ENCODE measurements at places on chromosomes 13 and 19. TPM values are rescaled to one million over a fixed set of nuclear protein-coding genes. Genes with fewer than 3 reads are reported as not detected.
A peak's percentile ranks its signal among the peaks of the same experiment; 100 is the strongest.

DNA sequence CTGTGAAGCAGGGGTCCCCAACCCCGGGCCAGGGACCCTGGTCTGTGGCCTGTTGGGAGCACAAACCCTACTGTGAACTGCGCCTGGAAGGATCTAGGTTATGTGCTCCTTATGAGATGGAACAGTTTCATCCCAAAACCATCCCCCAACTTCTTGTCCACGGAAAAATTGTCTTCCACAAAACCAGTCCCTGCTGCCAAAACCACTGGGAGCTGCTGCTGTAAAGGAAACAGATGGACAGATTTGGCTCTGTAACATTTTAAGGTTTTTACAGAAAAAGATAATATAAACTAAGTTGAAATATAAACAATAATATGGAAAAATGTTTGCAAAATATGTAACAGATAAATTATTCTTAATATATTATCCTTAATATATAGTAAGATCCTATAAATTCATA is 73.7 kb downstream of the COG6 start:
- DNase-seq: no peak

DNA sequence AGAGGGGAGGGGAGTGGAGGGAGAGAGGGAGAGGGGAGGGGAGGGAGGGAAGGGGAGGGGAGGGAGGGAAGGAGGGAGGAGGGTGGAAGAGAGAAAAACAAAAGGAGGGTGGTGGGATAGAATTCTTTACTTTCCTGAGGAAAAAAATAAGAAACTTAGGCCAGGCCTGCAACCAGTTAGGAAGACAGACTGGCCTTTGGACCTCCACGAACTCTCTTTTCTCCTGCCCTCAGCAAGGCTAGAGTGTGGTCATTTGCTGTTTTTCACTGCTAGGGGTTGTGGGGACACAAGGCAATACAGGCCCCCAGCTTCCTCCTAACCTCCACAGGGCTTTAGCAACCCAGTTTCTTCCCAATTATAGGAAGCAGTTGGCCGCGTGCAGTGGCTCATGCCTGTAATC is 4.2 kb downstream of the CCDC8 start:
- no peak for DNase-seq

DNA sequence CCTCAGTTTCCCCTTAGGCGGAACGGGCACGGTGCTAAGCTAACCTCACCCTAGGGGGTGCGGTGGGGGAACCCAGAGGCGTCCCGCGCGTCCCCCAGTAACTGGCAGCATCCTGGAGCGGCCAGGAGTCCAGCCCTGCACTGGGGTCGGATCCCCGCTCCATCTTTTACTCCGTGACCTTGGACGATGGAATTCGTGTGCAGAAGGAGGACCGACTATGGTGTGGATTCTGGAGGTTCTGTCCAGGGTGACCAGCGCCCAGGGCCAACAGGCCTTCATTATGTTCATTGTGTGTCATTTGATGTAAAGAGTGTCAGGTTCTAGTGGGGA is 630 bp downstream of the SPPL2B start:
- no peak for DNase-seq

DNA sequence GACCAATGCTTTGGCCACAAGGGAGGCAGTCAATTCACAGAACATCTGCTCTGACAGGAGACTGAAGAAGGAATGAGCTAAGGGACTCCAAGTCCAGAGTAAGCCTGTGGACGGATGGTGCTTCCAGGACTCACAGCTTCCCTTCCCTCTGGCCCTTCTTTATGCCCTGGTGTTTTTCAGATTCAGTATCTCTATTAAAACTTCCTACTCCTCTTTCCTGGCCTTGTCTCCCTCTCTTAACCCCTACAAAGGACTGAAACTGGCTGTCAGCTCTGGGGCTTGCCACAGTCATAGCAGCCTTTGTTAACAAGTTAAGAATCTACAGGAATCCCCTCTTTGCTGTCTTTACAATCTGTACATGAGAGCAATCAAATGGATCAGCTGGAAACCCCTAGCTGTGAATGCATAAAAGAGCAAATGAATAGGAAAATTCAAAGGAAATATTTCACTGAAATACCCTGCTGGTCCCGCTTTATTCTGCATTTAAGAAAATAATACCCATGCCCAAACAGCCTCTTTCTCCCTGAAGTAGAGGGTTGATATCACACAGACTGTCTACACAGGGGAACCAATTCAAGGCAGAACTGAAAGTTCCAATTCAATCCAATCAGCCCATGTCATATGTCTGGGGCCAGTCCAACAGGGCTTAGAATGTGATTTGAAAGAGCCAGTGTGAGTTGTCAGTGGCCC is 192.3 kb downstream of the MZT1 start:
- DNase-seq: no peak

GRCh38 chr19:33686262-33686661 is 64.5 kb downstream of the CHST8 start:
- no peak for DNase-seq

- DNase-seq: no peak
Observed at GRCh38 chr13:100506154-100506553, 82.4 kb downstream of the GGACT start.

GRCh38 chr19:13022111-13022858 is 27.0 kb downstream of the NFIX start:
- DNase-seq: no peak

- DNase-seq: no peak
Observed at GRCh38 chr19:24059563-24060295, 27.3 kb upstream of the ZNF254 start.

DNA sequence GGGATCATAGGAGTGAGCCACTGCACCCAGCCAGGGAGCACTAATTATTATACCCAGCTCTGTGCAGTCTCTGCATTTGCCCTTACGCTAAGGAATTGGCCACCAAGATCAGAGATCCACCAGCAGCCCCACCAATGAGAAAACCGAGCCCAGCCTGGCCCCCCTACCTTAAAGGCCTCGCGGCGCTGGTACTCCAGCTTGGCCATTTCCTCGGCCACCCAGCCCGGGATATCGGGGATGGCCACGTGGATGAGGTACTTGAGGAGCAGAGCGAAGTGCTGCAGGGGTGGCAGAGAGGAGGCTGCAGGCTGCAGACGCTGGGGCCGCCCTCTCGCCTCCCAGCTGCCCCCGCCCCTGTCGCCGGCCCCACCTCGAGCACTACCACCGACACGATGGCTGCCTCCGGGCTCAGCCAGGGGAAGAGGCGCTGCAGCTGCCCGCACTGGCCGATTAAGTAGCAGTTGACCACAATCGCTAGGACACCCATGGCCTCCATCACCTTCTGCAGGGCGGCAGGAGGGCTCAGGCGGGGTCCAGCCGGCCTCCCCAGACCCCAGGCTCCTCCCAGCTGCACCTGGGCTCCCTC is 7.5 kb downstream of the ANO8 start:
- no peak for DNase-seq

GRCh38 chr19:17469092-17469480 is 1.2 kb upstream of the SLC27A1 start:
- DNase-seq: no peak

GRCh38 chr19:56105090-56105701 is 15.9 kb downstream of the ZNF787 start:
- peak; percentile 87 for DNase-seq

GRCh38 chr13:109968876-109969577 is 182.6 kb upstream of the IRS2 start:
- DNase-seq: no peak

- no peak for DNase-seq
Observed at GRCh38 chr13:29522044-29522685, 73.3 kb downstream of the SLC7A1 start.

- DNase-seq: no peak
Observed at GRCh38 chr13:111999352-111999751, 67.6 kb upstream of the SOX1 start.

GRCh38 chr19:46802152-46802551 is 13.8 kb upstream of the SLC1A5 start:
- DNase-seq: no peak

DNA sequence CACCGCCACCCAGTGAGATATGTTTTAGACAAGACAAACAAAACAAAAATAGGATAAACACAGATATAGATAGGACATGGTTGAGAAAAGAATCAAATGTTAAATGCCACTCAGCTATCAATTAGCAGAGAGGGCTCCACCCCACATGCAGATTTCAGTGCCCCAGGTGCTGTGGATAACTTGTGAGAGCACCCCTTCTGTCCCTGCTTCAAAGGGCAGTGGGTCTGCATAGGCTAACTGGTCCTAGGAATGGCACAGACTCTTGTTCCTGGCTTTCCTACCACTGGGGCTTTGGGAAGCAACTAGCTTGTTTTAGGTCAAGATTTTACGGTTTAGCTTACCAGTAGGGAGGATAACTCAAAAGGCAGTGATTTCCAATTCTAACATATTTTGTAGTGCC is 460.3 kb downstream of the TSHZ3 start:
- no peak for DNase-seq

DNA sequence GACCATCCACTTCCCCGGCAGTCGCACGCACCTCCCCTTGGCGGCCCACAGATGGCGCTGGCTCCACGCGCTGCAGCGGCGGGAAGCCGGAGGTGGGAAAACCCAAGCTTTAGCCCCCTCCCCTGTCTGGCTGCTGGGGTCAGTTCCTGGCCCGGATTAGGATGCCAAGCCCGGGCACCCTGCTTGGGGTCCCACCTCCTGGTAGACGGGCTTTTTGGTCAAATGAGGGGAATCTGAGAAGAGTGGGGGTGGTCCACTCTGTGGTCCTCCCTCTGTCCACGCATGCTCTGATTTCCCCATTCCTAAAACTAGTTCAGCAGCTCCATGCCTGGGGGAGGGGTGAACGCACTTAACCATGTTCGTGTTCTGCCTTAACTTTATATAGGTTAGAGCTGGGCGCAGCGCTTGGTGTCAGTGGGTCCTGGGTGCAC is 8.1 kb upstream of the ADGRE2 start:
- DNase-seq: peak; percentile 78

DNA sequence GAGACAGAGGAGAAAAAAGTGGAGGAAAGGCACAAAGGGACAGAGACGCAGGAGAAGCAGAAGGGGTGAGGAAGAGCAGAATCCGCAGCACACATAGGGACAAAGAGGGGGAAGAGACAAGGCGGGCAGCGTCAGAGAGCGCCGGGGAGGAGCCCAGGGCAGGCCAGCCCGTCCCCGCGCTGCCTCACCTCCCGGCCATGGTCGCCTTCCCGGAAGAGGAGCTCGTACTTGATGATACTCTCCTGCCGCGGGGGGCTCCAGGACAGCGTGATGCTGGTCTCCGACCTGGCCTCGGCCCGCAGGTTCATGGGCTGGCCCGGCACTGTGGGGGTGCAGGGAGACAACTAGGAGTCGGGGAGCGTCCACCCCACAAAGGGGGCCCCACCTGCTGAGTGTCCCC is 100.6 kb downstream of the PTPRS start:
- no peak for DNase-seq

- no peak for DNase-seq
Observed at GRCh38 chr13:26435646-26436045, 121.8 kb upstream of the WASF3 start.

GRCh38 chr19:2949939-2950285 is 5.1 kb upstream of the ZNF77 start:
- DNase-seq: no peak

- DNase-seq: no peak
Observed at GRCh38 chr13:41995946-41996345, 35.0 kb upstream of the VWA8 start.

- no peak for DNase-seq
Observed at GRCh38 chr19:13097033-13097462, 5.6 kb downstream of the LYL1 start.

- no peak for DNase-seq
Observed at GRCh38 chr19:12052091-12052496, 667 bp downstream of the ZNF878 start.

DNA sequence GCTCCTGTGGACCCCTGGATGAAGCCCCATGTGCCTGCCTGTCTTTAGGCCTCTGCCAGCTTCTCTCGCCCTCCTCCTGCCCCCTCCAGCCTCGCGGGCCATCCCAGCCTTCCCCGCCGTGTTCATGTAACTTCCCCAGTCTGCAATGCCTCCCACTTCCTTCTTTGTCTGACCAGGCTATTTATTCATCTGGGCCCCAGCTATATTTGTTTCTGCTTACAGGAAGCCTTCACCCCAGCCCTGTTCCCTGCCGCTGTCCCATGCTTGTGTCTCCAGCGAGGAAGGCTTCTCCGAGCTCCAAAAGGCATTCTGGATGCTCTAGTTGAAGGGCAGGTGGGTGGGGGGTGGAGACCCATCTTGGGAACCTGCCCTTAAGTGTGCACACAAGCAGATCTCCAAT is 7.9 kb upstream of the C3 start:
- no peak for DNase-seq

- no peak for DNase-seq
Observed at GRCh38 chr13:30581582-30581981, 36.1 kb upstream of the USPL1 start.

GRCh38 chr19:54481326-54481930 is 8.3 kb upstream of the CDC42EP5 start:
- DNase-seq: peak; percentile 76

DNA sequence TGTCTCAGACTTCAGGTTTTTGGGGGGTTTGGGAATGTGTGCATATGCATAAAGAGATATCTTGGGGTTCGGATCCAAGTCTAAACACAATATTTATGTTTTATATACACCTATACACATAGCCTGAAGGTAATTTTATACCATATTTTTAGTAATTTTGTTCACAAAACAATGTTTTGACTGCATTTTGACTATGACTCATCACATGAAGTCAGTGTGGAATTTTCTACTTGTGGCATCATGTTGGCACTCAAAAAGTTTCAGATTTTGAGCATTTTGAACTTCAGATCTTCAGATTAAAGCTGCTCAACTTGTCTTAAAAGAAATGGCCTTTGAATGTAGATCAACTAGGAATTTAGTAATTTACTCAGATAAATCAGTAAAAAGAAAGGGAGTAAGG is 712.9 kb upstream of the GPC6 start:
- DNase-seq: no peak

DNA sequence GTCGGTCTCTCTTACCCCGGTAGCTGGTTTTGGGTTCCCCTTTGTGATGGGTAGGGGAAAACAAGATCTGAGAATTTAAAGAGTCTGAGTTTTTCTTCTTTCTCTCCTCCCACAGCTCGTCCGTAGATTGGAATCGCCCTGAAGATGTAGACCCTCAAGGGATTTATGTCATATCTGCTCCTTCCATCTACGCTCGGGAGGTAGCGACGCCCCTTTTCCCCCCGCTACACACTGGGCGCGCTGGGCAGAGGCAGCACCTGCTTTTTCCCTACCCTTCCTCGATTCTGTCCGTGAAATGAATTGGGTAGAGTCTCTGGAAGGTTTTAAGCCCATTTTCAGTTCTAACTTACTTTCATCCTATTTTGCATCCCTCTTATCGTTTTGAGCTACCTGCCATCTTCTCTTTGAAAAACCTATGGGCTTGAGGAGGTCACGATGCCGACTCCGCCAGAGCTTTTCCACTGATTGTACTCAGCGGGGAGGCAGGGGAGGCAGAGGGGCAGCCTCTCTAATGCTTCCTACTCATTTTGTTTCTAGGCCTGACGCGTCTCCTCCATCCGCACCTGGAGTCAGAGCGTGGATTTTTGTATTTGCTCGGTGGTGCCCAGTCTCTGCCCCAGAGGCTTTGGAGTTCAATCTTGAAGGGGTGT is 7.1 kb upstream of the SELENOV start:
- DNase-seq: no peak

The ZNF585A gene
- total RNA-seq: 18.5 TPM

The GRK1 gene
- 0.11 TPM for total RNA-seq

The ZNF573 gene
- 12.7 TPM for total RNA-seq

The FFAR3 gene
- total RNA-seq: not detected

The CYP2F1 gene
- 1.3 TPM for total RNA-seq

The LMTK3 gene
- 15.9 TPM for total RNA-seq

The CGB8 gene
- 0.31 TPM for total RNA-seq

The LILRA6 gene
- not detected for total RNA-seq

The NR2C2AP gene
- 23.4 TPM for total RNA-seq

The APC2 gene
- 1.4 TPM for total RNA-seq

The MYDGF gene
- 58.2 TPM for total RNA-seq

The SYNE4 gene
- total RNA-seq: 17.6 TPM

The NDUFB7 gene
- 254 TPM for total RNA-seq

The ADGRE3 gene
- total RNA-seq: not detected

The SMIM7 gene
- 54.3 TPM for total RNA-seq

The PLPP2 gene
- total RNA-seq: 102 TPM

Measured in WTC11 (cell line).